ENCODE measurements at places on chromosomes 5 and 9.
A peak's percentile ranks its signal among the peaks of the same experiment; 100 is the strongest.

DNA sequence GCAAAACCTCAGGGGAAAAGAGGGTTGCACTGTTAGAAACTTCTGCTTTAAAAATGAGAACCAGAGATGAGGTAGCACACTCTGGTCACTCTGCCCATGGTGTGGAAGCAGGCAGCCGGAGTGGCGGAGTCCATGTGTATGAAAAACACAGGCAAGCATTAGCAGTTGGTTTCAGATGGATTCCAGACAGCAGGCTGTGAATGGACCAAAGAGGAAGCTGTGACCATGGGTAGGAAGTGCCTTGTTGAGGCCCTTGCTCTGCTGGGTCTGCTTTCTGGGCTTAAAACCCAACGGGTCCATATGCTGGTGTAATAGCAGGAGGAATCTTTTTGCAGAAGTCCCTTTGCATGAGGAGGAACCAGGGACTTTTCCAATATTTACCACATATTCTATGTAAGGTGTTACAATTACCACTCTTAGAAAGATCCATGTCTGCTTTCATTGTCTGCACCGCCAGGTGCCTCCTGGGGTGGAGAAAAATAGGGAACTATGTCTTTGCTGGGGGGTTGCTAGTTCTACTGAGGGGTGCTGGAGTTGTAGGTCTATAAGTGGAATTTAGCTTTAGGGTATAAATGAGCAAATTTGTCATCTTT is 77.0 kb downstream of the ANKRD55 start:
- peak; percentile 30 for DNase-seq

DNA sequence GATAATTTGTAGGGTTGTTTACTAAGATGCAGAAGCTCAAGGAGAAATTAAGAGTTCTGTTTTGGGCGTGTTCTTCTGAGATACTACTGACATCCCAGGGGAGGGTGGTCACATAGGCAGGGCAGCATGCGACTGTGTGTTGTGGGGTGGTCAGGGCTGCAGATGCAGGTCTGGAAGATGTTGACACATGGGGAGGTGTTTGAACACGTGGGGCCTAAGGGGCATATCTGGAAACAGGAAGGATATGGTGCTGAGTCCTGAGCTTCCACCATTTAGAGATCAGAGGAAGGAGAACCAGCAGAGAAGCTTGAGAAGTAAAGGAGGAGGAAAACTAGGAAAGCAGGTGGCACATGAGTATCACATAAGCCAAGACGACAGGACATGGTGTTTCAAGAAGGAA is 228.2 kb downstream of the ADGRV1 start:
- DNase-seq, result no peak

GRCh38 chr9:127554966-127555839 is 56.9 kb upstream of the STXBP1 start:
- DNase-seq, result no peak

- DNase-seq, result peak; percentile 4
These were observed 789.3 kb downstream of the SEMA5A start for GRCh38 chr5:8756498-8757084.

- no peak for DNase-seq
These were observed 9.3 kb downstream of the PHYKPL start for GRCh38 chr5:178223196-178223773.

DNA sequence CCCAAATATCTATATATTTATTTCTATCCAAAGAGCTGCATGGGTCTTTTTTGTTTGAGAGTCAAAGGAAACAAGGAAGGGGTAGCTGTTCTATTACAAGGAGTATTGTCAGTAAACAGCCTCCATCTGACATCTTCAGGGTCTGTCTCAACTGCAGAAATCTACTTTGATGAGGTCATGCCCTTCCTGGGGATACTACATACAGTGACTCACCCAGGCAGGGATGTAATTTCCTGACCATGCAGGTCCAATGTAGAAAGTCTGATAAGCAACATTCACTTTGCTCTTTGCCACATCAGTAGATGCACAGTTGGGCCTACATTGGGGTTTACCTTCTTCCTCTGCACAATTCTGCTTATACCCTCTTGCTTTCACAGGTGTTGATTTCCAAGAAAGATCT is 165.5 kb downstream of the TLR4 start:
- no peak for DNase-seq

DNA sequence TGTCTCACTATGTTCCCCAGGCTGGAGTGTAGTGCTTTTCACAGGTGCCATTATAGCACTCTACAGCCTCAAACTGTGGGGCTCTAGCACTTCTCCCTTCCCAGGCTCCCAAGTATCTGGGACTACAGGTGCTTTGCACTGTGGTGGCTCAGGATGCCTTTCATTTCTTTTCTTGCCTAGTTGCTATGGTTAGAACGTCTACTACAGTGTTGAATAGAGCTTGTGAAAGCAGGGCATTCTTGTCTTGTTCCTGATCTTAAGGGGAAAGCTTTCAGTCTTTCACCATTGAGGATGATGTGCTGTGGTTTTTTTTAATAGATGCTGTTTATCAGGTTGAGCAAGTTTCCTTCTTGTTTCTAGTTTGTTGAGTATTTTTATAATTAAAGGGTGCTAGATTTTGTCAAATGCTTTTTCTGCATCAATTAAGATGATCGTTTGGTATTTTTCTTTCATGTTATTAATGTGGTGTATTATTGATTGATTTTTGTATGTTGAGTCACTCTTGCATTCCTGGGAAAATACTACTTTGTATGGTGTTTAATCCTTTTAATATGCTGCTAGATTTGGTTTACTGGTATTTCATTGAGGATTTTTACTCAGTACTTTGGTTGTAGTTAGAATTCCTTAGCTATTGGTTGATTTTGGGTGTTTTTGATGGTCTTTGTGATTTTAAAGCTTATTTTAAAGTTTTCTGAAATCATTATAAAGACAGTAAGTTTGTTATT is 35.6 kb downstream of the GPBP1 start:
- peak; percentile 41 for DNase-seq

DNA sequence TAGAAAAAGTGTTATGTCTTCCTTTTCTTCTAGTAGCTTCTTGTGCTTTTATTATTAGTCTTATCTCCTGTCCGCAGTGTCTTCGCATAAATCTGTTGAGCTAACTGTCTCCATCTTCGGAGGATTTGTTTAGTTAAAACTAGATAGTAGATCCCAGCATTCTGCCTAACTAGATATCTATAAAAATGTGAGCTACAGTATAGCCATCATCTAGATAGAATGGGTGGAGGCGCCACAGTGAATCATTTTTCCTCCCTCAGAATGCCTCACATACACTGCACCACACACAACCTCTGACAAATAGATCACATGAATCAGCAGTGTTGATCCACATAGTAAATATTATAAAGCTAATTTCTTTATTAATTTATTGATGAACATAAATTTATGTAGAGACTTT is 220.3 kb upstream of the GAS1 start:
- no peak for DNase-seq

All from AML-193 (cell line).